ENCODE measurements at places on chromosomes 1 and 21.

GRCh38 chr1:1427106-1427819 is 6.2 kb upstream of the ANKRD65 start:
- no peak for DNase-seq

DNA sequence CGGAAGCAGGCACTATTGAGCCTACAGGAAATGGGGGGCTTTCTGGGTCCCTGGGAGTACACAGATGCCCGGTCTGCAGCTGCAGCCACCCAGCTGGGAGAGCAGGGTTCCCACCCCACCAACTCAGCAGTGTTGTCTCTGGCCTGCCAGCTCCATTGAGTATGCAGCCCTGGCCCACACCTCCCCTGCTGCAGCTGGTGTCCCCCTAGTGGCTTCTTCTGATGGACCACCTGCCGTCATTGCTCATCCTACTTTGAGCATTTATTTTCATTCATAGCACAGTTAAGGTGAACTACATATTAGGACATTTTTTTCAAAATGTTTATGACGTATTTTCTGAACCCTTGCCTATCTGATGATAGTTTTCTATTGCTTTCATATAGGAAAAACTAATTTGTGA is 189.8 kb upstream of the LYPLAL1 start:
- no peak for DNase-seq

DNA sequence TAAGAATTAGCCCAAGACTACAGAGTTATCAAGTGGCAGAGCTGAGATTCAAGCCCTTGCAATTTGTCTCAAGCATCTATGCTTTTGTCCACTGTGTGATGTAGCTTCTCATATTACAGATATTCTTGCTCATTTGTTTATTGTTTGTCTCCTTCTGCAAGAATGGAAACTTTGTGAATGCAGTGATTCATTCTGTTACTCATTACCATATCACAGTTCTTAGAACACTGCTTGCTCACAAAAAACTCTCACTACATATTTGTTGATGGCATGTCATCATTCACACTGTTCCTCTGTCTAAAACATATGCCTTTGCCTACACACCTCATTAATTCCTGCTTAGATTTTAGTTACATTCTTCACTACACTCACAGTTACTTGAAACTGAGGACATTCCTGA is 1198.9 kb downstream of the PLA2G4A start:
- no peak for DNase-seq

DNA sequence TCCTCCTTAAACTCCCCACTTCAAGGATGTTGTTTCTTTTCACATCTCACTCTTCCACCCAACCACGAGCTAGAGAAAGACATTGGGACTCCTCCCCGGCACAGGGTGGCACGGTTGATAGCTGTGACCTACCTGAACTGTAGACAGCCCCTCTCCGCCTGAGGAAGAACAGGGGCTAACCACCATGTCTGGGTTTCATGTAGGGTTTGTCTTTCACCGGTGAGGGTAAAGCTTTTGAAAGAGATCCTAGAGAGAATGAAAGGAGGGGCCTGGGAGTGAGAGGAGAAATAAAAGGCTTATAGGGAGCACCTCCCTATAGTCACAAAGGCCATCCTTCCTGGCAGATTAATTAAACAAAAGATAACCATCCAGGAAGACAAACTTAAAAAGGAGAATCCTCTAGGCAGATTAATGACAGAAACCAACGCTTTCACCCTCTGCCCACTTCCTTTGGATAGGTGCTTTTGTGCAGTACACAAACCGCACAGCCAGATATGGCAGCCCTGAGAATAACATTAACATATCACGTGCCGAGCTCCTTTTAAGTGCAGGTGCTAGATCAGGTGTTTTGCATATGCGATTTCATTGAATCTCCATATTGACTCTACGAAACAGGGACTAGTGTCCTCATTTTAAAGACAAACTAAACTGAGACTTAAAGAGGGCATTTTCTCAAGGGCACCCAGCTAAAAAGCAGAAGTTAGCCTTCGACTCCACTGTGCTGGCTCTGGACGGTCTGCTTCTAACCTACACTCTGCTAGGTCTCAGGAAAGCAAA is 178.1 kb upstream of the RUNX1 start:
- DNase-seq: peak; percentile 18

GRCh38 chr1:219188331-219188803 is 14.7 kb downstream of the LYPLAL1 start:
- DNase-seq: no peak

- no peak for DNase-seq
Observed at GRCh38 chr1:54221113-54221834, 21.3 kb downstream of the MRPL37 start.

GRCh38 chr21:33950431-33951079 is 35.0 kb upstream of the ATP5PO start:
- no peak for DNase-seq

- no peak for DNase-seq
Observed at GRCh38 chr1:185803241-185803640, 69.0 kb downstream of the HMCN1 start.

Measured in activated T-helper 1 cell treated with Interleukin-2 at 50 U/mL for 16 hours (primary cell).